ENCODE measurements at places on chromosomes 12 and 14.

GRCh38 chr14:76924371-76925096, 98.3 kb downstream of the LRRC74A start:
- peak; percentile 92 for DNase-seq

DNA sequence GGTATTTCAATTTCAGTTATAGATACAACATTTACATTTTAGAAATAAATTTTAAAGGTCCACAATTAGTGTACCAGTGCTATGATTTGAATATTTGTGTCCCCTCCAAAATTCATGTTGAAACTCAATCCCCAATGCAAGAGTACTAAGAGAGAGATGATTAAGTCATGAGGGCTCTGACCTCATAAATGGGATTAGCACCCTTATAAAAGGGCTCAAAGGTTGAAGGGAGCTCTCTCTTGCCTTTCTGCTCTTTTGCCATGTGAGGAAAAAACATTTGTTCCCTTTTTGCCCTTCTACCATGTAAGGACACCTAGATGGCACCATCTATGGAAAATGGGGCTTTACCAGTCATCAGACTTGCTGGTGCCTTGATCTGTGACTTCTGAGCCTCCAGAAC, 25.8 kb upstream of the CNOT2 start:
- no peak for DNase-seq

DNA sequence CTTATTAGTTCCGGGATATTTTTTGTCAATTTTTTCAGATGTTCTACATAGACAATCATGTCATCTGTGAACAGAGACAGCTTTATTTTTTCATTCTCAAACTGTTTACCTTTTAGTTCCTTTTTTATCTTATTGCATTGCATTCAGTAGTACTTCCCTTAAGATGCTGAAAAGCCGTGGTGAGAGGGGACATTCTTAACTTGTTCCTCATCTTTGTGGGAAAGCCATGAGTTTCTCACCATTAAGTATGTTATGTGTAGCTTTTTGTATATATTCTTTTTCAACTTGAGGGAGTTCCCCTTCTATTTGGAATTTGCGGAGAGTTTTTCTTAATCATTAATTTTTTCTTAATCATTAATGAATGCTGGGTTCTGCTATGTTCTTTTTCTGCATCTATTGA, 1727.1 kb upstream of the SEL1L start:
- DNase-seq, result no peak

- peak; percentile 85 for DNase-seq
These were observed 221.5 kb upstream of the HMGA2 start for GRCh38 chr12:65602610-65603295.

- DNase-seq, result peak; percentile 77
These were observed 18.1 kb downstream of the RFC5 start for GRCh38 chr12:118034429-118035189.

- DNase-seq, result no peak
These were observed 86.8 kb downstream of the NUAK1 start for GRCh38 chr12:106051853-106052531.

GRCh38 chr12:55736780-55737580, 5.9 kb upstream of the GDF11 start:
- DNase-seq, result peak; percentile 87

GRCh38 chr12:20469300-20469699, 101.0 kb downstream of the PDE3A start:
- peak; percentile 33 for DNase-seq

- peak; percentile 92 for DNase-seq
These were observed 8.3 kb downstream of the CPNE6 start for GRCh38 chr14:24079491-24080141.

DNA sequence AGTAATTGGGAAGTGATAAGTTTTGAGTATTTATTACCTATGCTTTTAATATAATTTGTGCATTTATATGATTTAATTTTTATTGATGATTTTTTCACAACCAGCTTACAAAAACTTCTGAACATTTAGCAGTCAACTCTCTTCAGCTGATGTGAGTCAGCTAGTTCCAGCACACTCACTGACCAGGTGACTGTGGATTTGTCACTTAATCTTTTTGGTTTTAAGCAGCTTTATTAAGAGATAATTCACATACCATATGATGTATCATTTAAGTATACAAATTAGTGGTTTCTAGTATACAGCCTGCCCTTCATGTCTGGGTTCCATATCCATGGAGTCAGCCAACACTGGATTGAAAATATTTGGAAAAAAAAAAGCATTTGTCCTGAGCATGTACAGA, 103.5 kb downstream of the SYNE2 start:
- DNase-seq, result no peak

DNA sequence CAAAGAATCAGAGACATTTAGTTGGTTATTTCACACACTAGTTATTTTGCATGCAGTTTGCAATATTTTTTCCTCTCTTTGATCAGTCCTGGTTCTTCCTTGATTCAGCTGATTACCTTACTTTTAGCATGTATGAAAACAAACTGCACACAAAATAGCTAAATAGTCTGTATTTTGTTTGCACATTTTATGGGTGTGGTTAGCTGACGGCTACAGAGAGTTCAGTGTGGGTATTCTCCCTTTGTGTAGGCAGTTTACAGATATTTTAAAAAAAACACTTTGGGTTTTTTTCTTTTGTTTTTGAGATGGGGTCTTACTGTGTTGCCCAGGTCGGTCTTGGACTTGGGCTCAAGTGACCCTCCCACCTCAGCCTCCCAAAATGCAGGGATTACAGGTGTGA, 28.5 kb downstream of the TOGARAM1 start:
- no peak for DNase-seq

DNA sequence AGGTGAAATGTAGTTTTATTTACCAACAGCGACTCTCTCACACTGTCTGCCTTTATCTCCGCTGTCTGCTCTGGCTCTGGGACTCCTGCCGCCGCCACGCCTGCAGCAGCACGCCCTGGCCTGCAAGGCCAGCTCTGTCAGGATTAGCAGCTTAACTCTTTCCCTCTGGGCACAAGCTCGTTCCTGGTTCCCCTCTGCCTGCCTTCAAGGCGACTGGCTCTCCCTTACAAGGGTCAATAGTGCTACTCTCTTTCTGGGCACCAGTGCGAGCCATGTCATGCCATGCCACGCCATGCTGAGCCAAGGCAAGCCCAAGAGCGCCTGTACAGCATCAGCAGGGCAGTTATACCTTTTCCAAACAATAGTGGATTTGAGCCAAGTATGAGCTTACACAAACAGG, 3.6 kb upstream of the CLEC2B start:
- peak; percentile 12 for DNase-seq

DNA sequence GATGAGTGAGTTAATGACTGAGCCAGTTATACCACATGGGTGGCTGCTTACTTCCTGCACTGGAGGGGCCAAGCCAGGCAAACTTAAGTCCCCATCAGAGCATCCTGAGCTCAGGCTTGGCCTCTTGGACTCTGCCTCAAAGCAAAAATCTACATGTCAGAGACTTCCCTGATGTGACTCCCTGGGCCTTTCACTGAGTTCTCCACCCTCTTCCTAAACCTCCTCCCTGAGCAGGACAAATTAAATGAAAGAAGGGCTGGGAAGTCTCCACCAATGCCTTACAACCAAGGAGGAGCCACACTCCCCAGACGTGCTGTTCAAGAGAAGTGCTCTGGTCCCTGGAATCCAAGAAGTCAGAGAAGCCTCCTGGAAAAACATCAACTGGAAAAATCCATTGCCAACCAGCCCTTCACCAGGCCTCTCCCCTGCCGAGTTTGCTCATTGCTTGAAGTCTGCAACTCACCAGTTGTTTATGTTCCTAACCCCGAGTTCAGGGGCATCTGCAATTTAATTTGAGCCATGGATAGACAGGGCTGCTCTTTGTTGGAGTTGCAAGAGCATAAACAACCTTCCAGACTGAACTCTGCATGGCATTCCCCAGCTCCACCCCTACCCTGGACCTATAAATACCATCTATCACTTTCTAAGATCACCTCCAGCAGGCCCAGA, 160.5 kb downstream of the ANO2 start:
- DNase-seq, result no peak

GRCh38 chr12:62533087-62533754, 66.6 kb downstream of the MON2 start:
- no peak for DNase-seq

DNA sequence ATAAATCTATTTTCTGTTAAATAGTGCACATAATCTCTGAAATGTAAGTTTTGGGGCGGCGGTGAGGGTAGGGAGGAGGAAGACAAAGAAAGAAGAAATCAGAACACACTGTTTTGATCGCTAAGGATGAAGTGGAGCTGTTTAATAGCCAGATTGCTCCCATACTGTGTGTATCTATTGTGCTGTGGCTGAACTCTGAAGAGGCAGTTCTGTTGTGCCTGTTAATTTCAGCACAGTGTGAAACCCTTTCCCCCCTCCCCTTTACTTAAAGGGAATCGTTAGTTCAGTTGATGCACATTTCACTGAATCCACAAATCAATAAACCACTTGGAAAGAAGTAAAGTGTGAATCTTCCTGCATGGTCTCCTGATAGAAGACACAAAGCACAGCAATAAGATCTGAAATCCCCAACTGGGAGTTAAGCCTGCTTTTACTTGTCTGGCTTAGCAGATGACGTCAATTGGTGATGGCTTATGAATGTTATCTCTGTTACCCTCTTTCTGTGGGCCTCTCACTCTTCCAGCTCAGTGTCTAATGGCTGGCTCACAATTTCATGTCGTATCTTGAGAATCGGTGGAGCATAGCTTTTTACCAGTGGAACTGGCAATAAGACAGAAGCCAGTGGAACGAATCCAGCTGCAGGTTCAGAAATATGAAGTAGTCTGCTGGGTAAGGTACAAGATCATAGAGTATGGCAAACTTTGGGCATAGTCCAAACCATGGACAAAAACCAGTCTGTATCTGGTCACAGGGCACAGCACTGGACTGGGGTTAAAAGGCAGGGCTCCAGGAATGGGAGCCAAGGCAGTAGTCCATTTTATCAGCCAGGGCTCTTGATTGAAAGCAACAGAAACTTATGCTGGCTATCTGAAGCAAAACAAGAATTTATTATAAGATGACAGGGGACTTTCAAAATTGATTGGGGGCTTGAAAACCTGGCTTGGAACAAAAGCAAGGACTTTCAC, 413.5 kb upstream of the SEL1L start:
- peak; percentile 87 for DNase-seq

GRCh38 chr14:63881926-63882325, 29.1 kb downstream of the SYNE2 start:
- no peak for DNase-seq

GRCh38 chr12:109542014-109542413, 31.3 kb downstream of the MMAB start:
- DNase-seq, result no peak

GRCh38 chr12:85672436-85672835, 163.8 kb downstream of the RASSF9 start:
- no peak for DNase-seq

GRCh38 chr12:92039046-92039445, 106.6 kb downstream of the BTG1 start:
- DNase-seq, result no peak

DNA sequence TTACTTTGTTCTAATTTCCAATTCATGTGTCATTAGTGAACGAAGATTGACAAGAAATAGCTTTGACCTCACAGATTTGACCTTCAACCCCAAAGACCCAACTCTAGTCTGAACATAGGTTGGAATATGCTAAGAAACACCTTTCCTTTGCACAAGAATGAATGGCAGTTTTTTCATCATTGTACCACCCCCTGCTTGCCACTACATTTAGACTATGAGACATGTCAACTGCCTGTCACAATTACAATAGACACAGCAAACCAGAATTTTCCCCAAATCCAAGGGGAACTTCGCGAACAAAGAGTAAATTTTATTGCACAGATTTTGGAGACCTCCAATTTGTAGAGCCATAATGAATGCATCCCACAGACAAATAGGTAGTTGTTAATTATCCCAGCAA, 535.4 kb downstream of the PRKD1 start:
- DNase-seq, result peak; percentile 2

DNA sequence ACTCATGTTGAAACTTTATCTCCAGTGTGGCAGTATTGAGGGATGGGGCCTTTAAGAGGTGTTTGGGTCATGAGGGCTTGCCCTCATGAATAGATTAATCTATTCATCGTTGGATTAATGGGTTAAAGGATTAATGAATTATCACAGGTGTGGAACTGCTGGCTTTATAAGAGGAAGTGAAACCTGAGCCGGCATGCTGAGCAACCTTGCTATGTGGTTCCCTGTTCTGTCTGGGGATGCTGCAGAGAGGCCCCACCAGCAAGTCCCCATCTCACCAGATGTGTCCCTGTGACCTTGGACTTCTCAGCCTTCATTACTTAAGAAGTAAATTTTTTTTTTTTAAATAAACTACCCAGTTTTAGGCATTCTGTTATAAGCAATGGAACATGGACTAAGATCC, 109.6 kb downstream of the DYRK2 start:
- no peak for DNase-seq

GRCh38 chr12:75883241-75883640, 148.3 kb downstream of the PHLDA1 start:
- DNase-seq, result no peak

DNA sequence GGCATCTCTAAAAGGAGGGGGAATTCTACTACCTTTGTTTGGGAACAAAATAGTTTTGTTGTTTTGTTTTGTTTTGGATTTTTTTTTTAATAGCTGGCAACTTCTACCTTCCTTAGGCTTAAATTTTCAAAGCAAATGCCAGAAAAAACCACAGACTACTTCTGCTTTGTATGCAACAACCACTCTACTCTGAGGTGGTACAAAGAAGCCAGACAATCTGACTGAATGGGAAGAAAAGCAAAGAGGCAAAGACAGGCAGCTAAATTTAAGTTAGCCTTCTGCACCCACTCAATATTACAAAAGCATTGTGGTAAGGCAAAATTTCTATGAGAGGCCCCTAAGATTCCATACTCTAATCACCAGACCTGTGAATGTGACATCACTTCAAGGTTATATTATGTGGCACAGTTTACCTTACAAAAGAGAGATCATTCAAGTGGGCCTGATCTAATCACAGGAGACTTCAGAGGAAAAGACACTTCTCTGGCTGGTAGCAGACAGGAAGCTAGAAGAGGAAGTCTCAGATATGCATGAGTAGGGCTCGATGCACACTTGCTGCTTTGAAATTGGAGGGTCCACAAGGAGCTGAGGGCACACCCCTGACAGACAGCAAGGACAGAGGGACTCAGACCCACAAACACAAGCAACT, 566.6 kb downstream of the RPS29 start:
- no peak for DNase-seq

- DNase-seq, result no peak
These were observed 24.0 kb downstream of the TCTN1 start for GRCh38 chr12:110637869-110638441.

- no peak for DNase-seq
These were observed 35.5 kb downstream of the CACNA2D4 start for GRCh38 chr12:1882850-1883470.

DNA sequence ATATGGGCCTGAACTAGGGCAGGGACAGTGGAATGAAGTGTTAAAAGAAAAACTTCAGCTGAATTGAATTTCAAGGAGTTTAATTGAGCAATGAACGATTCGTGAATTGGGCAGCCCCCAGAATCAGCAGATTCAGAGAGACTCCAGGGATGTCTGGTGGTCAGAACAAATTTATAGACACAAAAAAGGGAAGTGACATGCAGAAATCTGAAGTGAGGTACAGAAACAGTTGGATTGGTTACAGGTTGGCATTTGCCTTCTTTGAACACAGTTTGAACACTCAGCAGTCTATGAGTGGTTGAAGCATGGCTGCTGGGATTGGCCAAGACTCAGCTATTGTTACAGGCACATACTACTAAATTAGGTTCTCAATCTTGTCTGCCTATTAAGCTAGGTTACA, 9.7 kb upstream of the TBPL2 start:
- DNase-seq, result no peak

- no peak for DNase-seq
These were observed 219.1 kb downstream of the ESR2 start for GRCh38 chr14:64074961-64075612.

Measured in eye (tissue), 1 donor.